ENCODE measurements at places on chromosomes 5 and 9.

DNA sequence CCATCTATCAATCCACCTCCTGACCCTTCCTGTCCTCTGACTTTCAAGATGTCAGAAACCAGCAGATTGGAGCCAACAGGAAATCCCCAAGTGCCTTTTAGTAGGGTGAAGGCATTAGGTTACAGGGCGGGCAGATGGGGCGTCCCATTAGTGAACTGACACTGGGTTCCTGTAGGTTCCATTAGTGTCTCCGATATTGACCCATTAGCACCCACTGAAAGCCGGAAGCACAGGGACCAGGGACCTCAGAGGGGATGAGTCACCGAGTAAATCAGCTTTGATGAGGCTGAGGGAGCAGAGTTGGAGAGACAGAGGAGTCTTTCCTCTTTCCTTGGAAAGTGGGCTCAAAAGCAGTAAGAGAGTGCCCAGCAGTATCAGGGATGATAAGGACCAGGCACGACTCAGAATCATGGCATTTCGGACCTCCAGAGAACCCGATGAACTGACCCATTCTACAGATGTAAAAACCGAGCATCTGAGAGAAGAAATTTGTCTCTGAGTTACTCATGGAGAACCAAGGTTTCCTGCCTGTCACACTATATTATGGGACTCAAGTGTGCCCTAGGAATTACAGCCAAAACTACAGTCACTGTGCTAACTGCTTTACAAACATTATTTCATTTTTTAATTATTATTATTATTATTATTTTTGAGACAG, 47.2 kb upstream of the FABP6 start:
- H3K4me1 ChIP-seq = peaks cover 6% of the 10 kb centered on the region
- H3K36me3 ChIP-seq = no peaks in the 10 kb centered on the region
- no peak overlapping the region for H3K4me3 ChIP-seq
- no peaks in the 10 kb centered on the region for H3K27me3 ChIP-seq
- DNase-seq = no peak

DNA sequence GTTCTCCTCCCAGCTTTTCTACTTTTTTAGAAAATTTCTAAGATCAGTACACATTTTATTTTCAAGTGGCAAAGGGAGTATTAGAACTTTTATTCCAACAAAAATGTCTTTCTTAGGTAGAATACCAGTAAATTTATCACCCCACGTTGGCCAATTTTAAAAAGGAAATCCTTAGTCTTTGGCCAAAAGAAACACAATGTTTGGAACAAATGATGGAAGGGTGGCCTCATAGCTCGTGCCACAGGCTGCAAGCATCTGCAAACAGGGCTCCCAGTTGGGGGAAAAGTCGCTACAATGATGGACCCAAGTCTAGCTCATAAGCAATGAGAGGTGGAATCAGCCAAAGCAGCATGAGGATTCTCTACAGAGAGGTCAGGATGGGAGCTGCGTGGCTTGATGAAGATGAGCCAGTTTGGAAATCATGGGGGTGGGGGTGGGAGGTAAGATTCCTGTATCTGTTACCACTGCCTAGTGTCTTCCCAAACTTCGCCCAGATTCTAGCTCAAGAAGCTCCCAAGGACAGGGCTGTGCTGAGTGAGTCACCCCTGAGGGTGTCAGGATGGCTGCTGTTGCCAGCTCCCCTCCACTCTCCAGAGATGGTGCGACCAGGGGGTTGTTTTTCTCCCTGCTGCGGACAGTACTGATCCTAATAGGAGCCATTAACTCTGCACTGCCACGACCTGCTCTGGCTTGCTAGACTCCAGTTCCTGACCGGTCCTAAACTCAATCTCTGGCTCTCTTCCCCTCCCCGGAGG, 75.6 kb downstream of the DCP2 start:
- DNase-seq = no peak
- H3K36me3 ChIP-seq = no peaks in the 10 kb centered on the region
- no peaks in the 10 kb centered on the region for H3K27me3 ChIP-seq
- no peak overlapping the region for H3K27ac ChIP-seq
- H3K4me3 ChIP-seq = no peak overlapping the region

- no peak overlapping the region for H3K4me3 ChIP-seq
- no peaks in the 10 kb centered on the region for H3K4me1 ChIP-seq
- H3K27me3 ChIP-seq = no peaks in the 10 kb centered on the region
Observed at GRCh38 chr9:116639251-116639741, 47.8 kb upstream of the TRIM32 start.

GRCh38 chr9:32349013-32349412, 35.4 kb upstream of the ACO1 start:
- no peak overlapping the region for H3K4me3 ChIP-seq
- no peaks in the 10 kb centered on the region for H3K36me3 ChIP-seq
- no peaks in the 10 kb centered on the region for H3K27me3 ChIP-seq
- no peaks in the 10 kb centered on the region for H3K4me1 ChIP-seq
- no peak for DNase-seq
- no peak overlapping the region for H3K27ac ChIP-seq

DNA sequence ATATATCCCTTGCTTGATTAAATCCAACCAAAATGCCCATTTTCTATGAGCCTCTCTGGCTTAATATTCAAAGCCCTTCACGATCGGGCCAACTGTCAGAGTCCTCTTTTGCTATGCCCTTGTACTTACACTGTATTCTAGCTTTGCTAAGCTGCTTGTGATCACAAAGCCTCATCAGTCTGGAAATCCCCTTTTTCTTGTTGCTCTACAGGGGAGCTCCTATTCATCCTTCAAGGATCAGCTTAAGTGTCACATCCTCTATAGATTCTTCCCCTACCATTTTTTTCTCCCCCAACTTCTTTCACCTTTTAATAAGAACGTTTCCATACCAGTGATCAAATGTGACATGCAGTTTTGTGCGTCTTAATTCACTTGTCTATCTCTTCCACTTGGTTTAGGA, 450.4 kb upstream of the CHD1 start:
- H3K4me3 ChIP-seq = no peak overlapping the region
- DNase-seq = no peak
- H3K4me1 ChIP-seq = no peaks in the 10 kb centered on the region
- no peaks in the 10 kb centered on the region for H3K36me3 ChIP-seq
